ENCODE measurements at places on chromosomes 11 and 22.

- no peak for DNase-seq
Measured at GRCh38 chr11:57364851-57365660, 15.9 kb downstream of the PRG3 start.

GRCh38 chr11:73453562-73453961 is 77.4 kb downstream of the RELT start:
- no peak for DNase-seq

DNA sequence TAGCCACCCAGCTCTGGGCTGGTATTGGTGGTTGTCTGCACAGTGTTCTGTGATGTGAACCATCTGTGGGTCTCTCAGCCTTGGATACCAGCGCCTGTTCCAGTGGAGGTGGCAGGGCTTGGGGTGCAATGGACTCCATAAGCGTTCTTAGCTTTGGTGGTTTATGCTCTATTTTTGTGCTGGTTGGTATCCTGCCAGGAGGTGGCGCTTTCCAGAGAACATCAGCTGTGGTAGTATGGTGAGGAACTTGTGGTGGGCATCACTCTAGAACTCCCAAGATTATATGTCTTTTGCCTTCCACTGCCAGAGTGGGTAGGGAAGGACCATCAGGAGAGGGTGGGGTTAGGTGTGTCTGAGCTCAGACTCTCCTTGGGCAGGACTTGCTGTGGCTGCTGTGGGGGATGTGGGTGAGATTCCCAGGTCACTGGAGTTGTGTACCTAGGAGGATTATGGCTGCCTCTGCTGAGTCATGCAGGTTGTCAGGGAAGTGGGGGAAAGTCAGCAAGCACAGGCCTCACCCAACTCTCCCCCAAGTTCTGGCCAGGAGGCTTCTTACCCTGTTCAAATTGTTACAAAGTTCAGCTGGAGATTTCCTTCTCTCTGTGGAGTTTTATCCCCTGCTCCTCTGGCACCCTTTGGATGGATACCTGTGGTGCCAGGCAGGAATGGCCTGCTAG is 47.2 kb downstream of the MRGPRX2 start:
- no peak for DNase-seq

DNA sequence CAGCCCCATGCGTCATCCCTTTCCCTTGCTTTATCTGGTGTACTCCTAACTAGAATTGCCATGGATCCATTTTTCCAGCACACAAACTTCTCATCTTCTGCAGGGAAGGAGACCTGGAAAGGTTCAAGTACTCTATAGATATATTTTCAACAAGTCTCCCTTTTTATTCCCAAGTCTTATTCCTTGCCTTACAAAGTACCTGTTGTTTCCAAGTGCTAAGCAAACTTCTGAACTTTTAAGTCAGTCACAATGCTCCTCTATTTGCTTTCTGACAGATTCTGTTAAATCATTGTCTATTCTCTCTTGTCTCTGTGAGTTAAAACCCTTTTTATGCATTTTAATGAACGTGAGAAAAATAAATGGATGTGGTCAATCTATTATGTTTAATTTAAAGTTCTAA is 20.4 kb downstream of the CCDC73 start:
- no peak for DNase-seq

GRCh38 chr11:72950685-72951084 is 136.5 kb downstream of the ATG16L2 start:
- no peak for DNase-seq

- no peak for DNase-seq
Measured at GRCh38 chr22:33741025-33741424, 179.3 kb downstream of the LARGE1 start.

DNA sequence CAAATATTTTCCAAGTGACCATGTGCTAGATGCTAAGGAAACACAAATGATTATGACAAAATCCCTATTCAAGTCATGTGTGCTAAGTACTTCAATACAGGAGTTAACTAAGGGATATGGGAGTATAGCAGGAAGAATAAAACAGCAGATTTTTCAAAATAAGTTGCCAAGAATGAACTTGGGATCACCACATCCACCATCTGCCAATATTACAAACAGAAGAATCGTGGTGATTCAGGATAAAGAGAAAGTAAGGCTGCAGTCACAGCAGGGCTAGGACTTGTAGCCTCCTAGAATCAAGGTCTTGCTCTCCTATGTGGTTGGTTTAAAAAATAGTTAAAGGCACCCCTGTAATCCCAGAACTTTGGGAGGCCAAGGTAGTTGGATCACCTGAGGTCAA is 34.3 kb downstream of the MRTFA start:
- DNase-seq, result no peak

- no peak for DNase-seq
Measured at GRCh38 chr11:36333468-36333867, 37.4 kb downstream of the PRR5L start.

GRCh38 chr11:117229931-117230285 is 2.0 kb downstream of the PCSK7 start:
- DNase-seq, result no peak

- no peak for DNase-seq
Measured at GRCh38 chr11:119144825-119145486, 3.9 kb upstream of the ABCG4 start.

Data from stimulated activated naive CD4-positive, alpha-beta T cell (primary cell).